Activated CD4-positive, alpha-beta T cell treated with anti-CD3 and anti-CD28 coated beads, Interleukin-2, amount 10 ng/mL, durations not matched to agents 7 days and 5 days (primary cell): ENCODE measurements at places on chromosomes 7 and 10.

GRCh38 chr7:143405173-143406001, 3.3 kb downstream of the EPHA1 start:
- no peak for DNase-seq

- no peak for DNase-seq
Observed at GRCh38 chr7:41928166-41928565, 225.3 kb upstream of the INHBA start.

DNA sequence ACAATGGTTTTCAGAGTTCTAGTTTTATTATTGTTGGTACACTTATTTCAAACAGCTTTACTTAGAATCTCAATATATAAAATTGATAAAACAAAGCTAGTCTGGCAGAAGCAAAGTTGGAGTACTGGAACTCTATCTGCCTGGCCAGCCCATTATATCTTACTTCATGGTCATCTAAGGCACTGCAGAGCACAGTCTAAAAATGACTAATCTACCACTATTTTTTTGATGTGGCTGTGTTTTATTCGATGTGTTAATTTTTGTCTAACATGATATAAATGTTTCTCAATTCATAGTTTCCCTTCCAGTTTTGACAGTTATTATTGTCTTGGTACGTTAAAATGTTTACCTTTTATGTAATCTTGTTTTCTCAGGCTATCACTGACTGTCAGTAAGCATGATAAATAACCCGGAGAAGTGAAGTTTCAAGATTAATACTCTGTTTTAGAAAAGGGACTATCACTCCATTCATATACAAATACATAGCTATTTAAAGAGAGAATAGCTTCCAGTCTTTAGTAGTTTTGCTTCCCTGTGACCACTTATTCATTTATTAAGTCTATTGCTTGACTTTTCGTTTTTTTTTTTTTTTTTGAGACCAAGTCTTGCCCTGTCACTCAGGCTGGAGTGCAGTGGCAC, 60.6 kb upstream of the CSTF2T start:
- DNase-seq = no peak

GRCh38 chr7:97025983-97026714, 1.5 kb upstream of the DLX5 start:
- no peak for DNase-seq

GRCh38 chr7:95395755-95396135, 430 bp downstream of the PON3 start:
- DNase-seq = no peak

- no peak for DNase-seq
Observed at GRCh38 chr10:11595395-11595692, 16.1 kb downstream of the USP6NL start.

DNA sequence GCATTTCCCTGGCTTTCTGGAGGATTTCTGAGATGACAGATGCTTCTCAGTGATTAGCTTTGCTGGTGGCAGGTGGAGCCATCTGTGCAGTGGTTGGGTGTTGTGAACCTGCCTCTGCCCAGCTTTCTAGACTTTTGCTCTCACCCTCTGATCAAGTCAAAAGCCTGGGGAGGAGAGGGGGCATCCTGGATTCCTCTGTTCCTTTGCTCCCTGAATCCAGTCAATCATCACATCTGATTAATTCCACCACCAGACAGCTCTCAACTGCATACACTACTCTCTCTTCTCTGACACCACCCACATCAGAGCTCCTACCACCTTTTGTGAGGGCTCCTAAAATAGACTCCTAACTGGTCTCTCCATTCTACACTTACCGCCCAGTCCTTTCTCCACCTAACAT, 283.5 kb downstream of the WDR11 start:
- no peak for DNase-seq

DNA sequence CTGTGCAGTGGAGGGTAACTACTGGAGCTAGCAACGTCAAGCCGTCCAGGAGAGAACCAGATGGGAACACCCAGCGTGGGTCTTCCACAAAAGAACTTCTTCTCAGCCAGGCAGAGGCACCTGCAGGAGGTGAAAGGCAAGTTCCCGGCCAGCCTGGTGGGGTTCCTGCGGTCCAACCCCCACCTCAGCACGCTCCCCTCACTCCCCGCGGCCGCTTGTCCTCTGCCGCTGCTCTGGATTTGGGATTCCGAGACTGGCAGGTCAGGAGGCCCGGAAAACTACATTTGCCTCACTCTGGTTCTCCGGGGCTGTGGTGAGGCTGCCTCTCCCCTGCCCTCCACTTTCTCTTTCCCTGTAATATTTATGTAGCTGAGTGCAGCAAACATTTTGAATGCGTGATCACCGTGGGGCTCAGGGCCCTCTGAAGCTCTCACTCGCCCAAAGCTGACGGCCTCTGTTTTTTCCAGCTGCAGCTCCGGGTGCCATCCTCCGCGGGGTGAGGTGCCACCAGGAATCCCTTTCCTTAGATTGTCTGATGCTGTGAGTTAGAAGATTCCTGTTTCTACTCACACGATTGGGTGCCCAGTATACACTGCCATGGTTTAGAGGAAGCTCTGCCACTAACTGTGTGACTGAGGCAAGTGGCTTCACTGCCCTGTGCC, 366.9 kb downstream of the DNAJB6 start:
- no peak for DNase-seq

GRCh38 chr10:112533916-112534315, 86.9 kb downstream of the VTI1A start:
- no peak for DNase-seq

DNA sequence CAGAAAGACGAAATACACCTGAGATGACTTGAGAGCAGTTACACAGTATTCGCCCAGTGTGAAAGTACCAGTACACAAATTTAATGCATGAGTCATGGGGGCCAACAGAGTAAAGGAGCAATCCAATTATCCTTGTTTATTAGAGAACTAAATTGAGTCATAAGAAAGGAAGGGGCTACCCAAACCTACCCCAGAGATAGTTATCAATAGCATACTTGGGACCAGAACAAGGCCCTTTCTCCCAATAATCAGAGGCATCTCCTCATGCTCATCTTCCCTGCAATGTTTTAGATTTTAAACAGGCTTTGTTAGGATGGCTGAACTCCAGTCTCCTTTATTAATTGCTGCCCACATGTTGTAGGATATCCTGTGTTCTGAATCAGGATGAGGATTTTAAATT, 239.7 kb upstream of the LRGUK start:
- DNase-seq = no peak

- DNase-seq = no peak
Observed at GRCh38 chr10:121183236-121183635, 332.1 kb downstream of the WDR11 start.

DNA sequence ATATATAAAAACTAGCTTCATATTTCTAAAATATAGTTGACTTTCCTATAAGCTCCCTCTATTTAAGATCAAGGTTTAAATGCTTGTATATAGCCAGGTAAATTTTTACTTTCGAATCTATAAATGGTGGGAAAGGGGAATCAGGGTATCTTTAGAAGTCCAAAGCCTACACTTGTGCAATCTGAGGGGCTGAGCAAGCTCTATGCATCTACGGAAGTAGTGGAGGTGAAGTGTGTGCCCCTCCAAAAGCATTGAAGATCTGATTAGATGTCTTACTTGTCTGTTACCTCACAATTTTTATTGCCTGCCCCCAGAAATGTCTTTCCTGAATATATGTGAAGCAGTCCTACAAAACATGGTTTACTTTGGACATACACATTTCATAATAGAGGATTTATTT, 1.6 kb downstream of the AKAP9 start:
- no peak for DNase-seq
